ENCODE measurements at places on chromosomes 1 and 21.

- no peak for DNase-seq
Observed at GRCh38 chr1:211280910-211281309, 21.7 kb downstream of the RCOR3 start.

- no peak for DNase-seq
Observed at GRCh38 chr1:172343240-172344160, 77.0 kb upstream of the C1orf105 start.

GRCh38 chr1:201640624-201641023 lies 101.7 kb downstream of the NAV1 start:
- no peak for DNase-seq

GRCh38 chr1:102891868-102892625 lies 216.3 kb downstream of the COL11A1 start:
- peak; percentile 73 for DNase-seq

DNA sequence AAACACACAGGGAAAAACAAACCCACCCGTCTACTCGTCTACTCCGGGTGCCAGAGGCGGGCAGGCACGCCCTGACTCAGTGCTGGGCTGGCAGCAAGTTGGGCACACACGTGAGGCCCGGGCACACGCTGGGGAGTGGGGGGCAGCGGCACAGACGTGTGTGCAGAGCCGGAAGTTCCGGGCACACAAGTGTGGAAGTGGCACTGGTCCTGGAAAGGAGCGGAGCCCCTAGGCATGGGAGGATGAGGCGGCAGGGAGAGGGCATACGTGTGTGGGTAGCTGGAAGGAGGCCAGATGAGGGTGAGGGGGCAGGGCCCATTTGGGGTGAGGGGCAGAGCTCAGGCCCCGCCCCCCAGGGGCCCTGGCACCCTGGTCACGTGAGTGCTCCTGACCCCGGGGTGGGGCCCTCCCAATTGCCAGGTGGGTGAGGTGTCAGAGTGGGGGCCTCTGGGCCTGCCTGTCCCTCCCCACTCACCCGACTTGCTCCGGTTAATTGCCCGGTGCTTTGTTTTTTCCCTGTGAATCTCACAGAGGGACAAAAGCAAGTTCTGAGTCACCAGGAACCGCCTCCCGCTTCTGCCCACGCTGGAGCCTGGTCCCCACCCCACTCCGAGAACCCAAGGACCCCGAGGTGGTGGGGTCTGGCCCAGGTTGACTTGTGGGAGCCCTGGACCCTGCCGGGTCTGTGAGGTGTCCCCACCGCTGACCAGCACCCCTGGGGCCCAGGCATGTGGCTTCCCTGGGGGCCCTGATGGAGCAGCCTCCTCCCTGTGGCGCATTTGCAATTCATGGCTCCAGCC lies 104.8 kb upstream of the CASZ1 start:
- DNase-seq = no peak

DNA sequence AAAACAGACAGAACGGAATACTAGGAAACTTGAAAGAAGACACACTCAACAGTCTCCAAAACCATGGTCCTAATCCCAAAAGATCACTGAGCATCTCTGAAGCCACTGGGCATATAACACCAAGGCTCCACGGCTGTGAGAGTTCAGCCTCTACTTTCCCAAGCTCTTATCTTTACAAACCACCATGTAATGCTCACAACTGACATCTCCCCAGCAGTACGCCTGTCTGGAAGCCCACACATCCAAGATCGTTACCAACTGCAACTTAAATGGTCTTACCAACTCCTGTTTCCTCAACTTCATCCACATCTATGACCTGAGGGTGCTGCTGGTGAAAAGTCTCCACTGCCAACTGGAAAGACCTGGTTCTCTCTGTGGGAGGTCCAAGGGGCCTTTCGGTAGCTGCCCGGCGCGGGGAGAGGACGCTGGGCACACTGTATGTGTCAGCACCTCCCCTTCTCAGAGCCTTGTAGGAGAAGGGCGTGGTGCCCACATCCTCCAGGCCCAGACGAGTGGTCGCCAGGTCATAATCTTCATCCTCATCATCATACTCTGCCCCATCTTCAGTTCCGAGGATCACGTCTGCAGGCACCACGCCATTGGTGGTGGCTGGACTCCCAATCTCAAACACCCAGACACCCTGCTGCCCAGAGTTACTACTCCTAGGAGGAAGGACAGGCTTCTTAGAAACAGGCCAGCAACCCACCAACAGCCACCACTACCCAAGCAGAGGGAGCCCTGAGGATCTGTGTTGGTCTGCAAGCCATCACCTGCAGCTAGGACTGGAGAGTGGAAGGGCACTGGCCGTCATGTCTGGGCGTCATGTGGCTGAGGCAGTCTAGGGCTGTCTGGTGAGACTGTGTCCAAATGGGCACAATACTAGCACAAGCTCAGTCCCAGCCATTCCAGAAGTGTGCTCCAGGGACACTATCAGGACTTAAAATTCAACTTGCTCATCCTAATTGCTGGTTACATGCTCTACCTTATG lies 23.0 kb downstream of the NID1 start:
- DNase-seq = no peak

DNA sequence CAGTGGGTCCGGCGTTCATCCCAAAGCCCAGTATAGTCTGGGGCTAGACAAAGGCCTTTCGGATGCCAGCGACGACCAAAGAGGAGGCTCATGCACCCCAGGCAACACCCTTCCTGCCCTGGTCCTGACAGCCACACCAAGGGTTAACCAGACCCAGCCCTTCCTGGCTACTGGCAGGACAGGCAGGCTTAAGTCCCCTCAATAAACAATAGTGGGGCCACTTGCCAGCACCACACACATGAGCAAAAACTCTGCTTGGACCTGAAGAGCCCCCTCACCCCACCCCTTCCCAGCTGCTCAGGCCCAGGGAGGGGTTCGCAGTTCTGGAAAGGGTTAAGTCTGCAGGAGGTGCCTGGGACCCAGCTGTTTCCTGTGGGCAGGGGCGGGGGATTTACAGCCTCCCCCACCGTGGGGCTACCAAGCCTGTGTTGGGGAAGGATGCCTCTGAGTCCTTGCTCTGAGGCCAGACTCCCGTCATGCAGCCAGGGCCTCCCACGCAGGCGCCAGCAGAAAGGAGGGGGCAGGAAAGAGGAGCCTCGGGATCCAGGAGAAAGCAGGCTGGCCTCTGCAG lies 18.2 kb downstream of the PHLDA3 start:
- DNase-seq = no peak

- DNase-seq = no peak
Observed at GRCh38 chr21:26188422-26188821, 17.9 kb upstream of the APP start.

GRCh38 chr1:155254714-155255242 lies 505 bp downstream of the ENTREP3 start:
- no peak for DNase-seq

GRCh38 chr1:45536886-45537285 lies 13.7 kb upstream of the AKR1A1 start:
- DNase-seq = no peak

DNA sequence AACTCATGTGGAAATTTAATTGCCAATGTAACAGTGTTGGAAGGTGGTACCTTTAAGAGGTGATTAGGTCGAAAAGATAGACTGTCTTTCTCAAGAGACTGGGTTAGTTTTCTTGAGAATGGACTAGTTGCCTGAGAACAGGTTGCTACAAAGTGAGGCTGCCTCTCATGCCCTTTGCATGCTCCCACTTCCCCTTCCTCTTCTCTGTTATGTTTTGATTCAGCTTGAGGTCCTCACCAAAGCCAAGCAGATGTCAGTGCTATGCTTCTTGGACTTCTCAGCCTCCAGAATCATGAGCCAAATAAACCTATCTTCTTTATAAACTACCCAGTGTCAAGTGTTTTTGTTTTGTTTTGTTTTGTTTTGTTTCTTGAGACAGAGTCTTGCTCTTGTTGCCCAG lies 187.0 kb upstream of the RUNX1 start:
- no peak for DNase-seq

GRCh38 chr1:2050461-2050792 lies 216 bp downstream of the PRKCZ start:
- DNase-seq = no peak

DNA sequence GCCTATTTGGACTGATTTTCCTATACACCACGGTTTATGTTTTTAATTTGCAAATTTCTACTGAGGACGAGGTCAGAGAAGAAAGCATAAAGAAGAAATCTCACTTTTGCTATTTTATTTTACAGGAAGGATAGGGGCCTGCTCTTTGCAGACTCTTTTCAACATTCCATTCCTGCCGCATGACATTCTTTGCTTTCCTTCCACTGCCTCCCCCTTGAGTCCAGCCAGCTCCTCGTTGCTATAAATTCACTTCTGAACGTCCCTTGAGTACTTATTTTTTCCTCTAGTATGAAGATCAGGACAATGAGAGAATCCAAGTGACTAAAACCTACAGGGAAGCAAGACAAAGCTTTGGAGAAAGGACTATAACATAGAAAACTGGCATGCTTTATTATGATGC lies 53.4 kb upstream of the PTGFR start:
- no peak for DNase-seq

DNA sequence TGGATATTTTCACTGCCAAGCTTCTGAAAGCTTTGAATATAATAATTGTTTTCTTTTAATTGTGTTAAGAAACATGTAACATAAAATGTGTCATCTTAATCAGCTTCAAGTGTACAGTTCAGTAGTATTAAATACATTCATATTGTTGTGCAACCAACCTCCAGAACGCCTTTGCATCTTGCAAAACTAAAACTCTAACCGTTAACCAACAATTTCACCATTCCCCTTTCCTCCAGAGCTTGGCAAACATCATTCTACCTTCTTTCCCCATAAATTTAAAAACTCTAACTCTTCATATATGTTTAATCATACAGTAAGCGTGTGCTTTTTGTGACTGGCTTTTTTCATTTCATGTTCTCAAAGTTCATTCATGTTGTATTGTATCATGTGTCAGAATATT lies 2.1 kb downstream of the MNDA start:
- DNase-seq = no peak

DNA sequence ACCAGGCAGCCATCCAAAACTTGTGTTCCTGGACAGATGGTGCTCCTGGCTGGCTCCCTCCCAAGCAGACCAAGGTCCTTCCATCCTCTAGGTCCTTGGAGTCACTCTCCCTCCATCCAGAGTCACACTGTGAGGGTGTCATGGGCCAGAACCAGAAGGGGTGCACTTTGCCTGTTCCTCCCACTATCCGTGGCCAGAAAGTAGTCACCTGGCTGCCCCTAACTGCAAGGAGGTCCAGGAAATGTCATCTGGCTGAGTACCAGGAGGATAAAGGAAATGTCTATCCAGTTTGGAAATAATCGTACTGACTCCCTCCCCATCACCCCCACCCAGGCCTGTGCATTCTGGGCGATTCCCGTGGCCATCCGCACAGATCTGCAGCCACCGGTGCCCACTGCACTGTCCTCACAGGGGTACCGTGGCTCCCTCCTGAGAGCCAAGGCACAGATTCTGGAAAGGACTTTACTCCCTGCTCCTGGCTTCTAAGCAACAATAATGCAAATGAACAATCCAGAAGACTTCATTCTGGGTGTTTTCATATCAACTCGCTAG lies 253.2 kb downstream of the NPHP4 start:
- DNase-seq = no peak

DNA sequence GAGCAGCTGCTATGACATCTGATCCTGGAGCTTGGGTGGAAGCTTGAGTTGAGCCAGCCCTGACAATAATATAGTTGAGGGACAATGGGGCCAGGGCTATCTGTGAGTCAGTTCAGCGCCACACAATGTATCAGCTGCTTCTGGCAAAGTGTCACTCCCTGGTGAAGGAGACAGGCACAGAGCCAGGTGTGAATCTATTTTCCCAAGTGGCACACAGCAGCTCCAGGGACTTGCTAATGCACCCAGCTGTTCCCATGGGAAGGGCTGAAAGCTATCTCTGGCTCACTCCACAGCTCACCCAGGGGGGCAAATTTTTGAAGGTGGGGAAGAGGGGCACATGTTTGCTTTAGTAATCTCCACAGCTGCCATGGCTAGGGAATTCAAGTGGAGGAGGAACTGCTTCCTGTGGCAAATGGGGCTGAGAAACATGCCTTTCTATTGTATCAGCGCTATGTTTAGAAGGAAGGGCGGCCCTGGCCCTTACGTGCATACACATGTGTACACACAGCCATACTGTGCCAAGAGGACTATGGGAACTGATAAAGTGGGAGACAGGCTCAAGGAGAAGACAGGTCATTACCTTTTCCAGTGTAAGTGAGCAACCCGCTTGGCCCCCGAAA lies 2.2 kb downstream of the CYB5R1 start:
- DNase-seq = no peak

DNA sequence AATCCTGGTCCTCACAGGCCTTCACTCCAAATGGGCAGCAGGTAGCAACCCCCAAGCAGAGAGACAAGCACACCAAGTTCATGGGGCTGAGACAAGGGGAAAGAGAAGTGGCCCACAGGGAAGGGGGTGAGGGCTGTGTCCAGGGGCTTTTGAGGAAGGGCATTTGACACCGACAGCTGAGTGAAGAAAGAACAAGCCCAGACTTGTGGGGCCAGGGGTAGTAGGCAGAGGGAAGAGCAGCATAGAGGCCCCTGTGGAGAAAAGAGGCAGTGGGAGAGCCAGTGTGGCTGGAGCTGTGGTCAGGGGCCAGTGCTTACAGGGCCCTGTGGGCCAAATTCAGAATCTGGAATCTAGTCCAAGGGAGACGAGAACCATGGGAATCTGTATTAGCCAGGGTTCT lies 85.4 kb downstream of the IGSF21 start:
- no peak for DNase-seq

- no peak for DNase-seq
Observed at GRCh38 chr1:63777286-63777685, 3.5 kb downstream of the ROR1 start.

DNA sequence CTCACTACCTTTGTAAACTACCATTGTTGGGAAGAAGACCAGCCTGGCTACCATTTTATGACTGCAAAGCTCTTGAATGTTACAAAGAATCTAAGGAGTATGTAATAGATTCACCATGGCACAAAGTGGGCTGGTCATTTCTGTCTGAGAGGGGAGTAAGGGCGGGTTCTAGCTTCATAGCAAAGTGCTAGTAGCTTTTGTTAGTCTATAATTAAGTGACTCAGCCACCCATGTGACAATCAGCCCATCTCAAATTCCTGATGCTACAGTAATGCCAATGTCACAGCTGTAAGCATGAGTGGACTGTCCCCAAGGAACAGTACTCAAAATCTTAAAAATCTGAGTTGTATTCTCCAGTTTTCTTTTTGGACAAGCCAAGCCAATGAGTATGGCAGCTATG lies 15.4 kb upstream of the OTUD3 start:
- DNase-seq = peak; percentile 51

DNA sequence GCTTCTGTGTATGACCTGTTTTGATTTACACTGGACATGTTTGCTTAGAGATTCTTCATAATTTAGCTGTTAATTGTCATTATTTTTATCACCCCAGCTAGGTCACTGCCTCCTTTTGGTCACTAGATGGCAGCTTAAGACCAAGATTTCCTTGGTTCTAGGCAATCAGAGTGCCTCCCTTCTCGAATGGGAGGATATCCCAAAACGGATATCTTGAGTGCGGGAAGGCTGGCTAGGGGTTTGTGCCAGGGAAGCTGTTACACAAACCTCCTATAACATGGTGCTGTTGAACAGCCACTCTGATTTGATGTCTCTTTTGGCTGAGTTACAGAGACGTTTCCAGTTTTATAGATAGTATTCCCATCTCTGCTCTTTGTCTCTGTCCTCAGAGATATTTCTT lies 283.5 kb downstream of the S1PR1 start:
- peak; percentile 71 for DNase-seq
